Germinal center (tissue), 1 donor: ENCODE measurements at places on chromosomes 7 and 10.
A peak's percentile ranks its signal among the peaks of the same experiment; 100 is the strongest.

DNA sequence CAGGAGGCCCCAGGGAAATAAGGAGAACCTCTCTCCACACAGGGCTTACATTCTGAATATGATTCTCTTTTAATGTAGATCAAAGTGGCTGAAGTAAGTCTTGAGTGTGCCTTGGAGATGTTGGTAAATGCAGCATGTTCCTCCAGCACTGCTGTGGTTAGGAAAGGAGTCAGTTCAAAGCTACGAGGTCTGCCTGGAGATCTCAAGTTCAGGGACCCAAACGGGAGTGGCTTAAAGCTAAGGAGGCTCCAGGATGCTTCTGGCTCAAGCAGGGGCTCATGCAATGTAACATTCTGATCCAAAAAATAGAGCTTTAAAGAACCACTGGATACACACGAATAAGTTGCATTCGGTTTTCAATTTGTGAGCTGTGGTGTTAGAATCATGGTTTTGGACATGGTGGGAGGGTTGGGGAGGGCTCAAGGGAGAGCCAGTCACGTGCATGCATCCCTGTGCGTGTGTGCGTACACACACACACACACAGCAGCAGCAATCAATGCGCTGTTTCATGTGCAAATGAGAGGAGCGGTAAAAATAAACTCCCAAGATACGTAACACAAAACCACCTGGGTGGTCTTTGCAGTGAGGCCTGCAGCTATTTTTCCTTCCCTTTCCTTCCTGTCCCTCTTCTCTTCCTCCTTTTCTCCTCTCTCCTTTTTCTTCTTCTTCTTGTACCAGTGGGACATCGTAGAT is 70.5 kb downstream of the AOAH start:
- DNase-seq, result no peak

DNA sequence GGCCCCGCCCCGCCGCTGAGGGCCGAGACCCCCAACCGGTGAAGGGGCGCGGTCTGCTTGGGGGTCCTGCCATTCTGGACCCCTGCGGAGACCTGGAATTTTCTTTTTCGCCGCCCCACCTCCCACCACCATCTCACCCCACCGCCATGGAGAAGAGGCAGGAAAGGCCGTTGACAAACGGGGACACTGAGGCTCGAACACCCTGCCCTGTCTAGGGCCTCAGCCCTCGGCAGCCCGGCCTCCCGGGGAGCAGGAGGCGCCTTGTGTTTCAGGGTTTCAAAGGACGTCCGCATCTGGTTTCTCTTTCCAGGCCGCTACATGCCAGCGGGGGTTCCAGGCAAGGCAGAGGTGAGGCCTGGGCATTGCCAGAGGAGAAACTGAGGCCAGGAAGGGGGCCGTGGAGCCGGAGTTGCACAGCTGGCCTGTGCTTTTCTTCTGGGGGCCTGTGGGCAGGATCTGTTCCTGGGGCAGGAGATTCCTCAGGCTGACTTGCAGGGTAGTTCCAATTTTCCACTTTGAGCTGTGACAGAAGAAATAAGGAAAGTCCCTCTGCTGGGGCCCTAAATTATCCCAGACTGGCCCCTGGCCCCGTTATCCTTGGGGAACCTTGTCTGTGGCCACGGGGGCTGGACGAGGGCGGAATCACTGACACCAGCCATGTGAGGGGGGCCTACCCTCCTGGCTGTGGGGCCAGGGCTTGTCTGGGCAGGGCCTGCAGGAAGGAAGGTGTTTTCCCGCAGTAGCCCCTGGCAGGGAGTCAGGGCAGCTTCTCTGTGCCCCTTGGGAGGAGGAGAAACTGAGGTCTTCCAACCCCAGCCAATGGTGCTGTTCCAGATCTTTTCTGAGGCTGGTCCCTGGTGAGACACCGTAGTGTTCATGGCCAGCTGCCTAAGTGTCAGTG is 900 bp upstream of the MICALL2 start:
- DNase-seq, result peak; percentile 24

- DNase-seq, result no peak
Observed at GRCh38 chr10:132786884-132787494, 1.0 kb upstream of the NKX6-2 start.

GRCh38 chr10:59281861-59282260 is 80.5 kb downstream of the FAM13C start:
- no peak for DNase-seq

DNA sequence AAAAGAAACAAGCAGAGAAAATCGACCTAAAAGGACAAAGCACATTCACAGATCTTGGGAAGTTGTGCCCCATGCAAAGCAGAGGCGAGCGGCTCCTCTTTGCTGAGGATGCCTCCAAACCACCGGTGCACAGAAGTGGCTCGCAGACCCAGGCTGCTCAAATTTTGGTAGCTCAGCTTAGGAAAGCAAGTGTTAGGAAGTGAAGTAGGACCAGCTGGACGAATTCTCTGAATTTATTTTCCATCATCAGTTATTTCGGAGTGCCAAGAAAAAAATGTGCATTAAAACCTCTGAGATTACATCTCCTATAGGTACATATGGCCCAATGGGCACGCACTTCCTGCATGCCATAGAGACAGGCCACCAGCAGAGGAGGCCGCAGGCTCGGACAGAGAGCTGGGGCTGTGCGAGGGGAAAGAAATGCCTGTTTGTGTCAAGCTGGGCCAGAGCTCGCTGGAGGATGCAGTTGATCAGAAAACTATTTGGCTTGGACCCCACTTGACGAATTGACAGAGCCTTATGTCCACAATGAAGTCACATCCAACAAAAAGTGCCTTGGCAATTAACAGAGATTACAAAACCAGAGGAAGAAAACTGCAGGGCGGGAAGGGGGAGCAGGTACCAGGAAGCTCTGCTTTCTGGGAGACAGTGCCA is 122.3 kb upstream of the LYZL2 start:
- peak; percentile 60 for DNase-seq

GRCh38 chr7:8214244-8214824 is 47.6 kb downstream of the ICA1 start:
- DNase-seq, result no peak

GRCh38 chr7:151380199-151381097 is 29.4 kb downstream of the WDR86 start:
- DNase-seq, result no peak

- no peak for DNase-seq
Observed at GRCh38 chr7:27459021-27459730, 203.5 kb downstream of the HIBADH start.

GRCh38 chr10:62048919-62049623 is 147.6 kb downstream of the ARID5B start:
- no peak for DNase-seq

DNA sequence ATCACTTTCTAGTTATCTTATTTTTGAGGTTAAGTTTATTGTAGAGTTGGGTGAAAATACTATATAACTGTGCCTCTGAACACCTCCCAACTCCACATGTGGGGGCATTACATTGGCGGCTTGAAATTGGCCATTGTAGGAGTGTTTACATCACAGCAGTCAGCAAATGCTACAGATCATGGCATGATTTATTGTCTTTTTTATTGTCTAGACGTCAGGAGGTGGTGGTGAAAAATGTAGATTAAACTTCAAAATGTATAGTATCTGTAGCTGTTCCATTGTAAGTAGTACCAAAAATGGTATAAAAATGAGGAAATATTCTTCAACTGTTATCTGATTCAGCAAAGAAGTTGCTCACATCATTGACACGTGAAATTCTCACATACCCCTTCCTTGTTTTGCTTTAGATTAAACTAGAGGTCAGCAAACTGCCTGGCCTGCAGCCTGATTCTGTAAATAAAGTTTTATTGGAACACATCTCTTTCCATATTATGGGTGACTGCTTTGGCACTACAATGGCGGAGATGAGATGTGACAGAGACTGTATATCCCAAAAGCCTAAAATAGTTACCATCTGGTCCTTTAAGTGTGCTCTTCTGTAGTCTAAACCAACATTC is 35.0 kb downstream of the TAF3 start:
- no peak for DNase-seq

DNA sequence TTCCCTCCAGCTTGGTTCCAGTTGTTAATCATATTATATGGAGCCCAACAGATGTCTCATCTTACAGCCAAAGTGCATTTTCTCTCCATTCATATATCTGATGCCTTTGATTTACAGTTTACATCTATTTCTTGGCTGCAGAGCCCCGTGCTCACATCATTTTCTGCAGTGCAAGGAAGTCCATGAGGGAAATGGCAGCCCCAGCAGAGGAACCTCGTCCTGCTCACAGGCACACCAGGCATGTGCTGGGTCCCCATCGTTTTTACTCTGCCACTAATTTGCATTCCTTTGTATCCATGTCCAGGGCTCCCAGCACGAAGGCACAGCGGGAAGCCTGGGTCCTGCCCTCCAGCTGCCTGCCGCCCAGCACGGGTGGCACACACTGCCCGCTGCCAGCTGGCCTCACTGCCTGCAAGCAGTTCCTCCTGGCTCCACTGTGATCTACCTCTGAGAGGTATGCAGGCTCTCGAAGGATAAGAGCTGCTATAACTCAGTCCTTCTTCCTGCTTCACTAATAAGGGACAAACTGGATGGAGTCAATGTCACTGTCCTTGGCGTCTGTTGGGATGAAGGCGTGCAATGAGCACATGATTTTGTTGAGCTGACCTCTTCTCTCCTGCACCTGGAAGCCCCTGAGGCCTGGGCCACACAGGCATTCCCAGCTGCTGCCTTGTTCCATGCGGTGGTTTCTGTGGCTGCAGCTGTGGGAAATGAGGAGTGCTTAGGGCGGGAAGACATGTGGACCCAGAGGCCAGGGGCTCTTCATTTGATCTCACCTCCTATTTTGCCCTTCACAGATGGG is 583.6 kb upstream of the MGMT start:
- no peak for DNase-seq

DNA sequence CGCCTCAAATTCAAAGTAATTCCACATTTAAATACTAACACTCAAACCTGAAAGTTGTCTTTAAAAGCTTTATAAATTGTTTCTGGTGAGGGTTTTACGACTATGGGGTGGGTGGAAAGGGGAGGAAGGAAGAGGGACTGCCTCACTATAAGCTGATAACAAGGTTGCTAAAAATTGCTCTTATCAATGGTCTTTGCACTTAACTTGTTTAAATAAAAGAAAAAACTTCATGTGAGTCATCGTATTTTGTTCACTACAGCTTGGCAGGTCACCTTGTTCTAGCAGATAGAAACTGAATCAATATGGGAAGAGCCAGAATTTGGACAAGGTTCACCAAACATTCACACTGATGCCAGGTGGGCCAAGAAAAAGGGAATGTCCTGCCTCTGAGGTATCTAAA is 129.2 kb downstream of the TES start:
- no peak for DNase-seq

DNA sequence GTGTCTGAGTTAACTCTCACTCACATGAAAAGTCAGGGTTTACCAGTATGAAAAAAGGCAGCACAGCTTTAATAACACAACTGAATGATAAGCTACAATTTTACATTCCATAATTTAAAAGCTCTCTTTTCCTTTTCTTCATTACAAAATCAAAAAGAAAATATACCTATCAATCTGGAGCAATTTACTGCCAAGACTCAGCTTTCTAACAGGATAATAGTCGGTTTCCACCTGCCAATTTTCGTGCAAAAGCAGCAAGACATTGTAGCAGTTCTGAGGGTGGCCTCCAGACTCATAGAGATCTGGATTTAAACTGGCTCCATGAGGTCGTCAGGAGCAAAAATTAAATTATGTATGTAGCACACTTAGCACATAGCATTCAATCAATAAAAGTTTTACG is 191.0 kb downstream of the GLI3 start:
- DNase-seq, result no peak

GRCh38 chr7:7681936-7682329 is 36.5 kb downstream of the RPA3 start:
- DNase-seq, result no peak

DNA sequence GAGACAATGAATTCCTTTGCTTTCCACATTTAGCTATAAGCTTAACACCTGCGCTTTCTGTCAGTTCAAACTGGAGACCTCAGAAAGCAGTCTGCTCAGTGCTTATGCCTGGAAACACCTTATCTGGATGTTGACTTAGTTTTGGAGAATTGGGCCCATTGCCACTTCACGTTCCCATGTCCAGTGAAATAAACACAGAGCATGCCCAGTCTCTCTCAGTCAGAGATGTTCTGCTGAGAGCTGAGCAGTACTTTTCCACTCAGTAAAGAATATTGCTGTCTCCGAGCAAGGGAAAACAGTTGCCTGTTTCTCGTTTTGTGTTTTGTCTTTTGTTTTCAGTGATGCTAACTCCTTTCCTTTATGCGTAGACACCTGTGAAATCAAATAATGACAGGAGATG is 83.2 kb upstream of the PRR15 start:
- DNase-seq, result no peak

DNA sequence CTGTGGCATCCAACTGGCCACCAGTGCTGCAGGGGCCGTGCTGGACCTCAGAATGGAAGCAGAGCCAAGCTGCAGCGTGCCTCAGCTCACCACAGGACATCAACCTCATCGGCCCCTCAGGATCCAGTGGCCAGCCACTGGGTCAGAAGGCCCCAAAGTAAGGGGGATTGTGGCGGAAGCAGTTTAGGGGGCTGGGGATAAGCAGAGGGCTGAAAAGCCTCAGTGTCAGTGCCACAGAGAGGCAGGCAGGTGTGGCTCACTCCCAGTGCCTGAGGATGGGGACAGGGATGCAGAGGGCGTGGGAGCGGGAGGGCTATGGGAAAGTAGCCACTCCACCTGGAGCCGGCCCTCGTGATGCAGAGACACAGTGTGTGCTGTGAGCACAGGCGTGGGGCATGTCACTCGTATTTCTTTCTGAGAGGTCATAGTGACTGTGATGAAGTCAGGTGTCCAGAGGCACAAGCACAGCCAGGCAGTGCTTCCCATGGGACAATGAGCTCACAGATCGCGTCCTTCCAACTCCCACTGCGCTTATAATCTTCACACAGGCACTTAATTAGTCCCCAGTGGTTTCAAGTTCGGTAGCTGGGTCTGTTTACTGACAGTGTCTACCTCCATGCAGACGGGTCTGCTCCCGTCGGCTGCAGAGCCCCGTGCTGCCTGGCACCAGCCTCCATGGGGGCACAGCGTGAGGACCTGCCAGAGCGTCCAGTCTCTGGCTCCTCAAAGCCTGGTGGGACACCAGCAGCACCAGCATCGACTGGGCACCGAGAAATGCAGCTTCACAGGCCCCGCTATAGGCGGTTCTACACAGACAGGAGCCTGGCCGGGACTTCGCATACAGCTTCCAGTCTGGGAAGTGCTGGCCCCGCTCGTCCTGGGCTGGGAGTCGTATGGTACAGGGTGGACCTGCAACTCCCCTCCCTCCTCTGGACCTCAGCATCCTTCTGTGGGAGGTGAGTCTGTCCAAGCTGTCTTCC is 42.9 kb upstream of the CNPY1 start:
- DNase-seq, result no peak

- no peak for DNase-seq
Observed at GRCh38 chr7:40489844-40490602, 355.2 kb downstream of the SUGCT start.

DNA sequence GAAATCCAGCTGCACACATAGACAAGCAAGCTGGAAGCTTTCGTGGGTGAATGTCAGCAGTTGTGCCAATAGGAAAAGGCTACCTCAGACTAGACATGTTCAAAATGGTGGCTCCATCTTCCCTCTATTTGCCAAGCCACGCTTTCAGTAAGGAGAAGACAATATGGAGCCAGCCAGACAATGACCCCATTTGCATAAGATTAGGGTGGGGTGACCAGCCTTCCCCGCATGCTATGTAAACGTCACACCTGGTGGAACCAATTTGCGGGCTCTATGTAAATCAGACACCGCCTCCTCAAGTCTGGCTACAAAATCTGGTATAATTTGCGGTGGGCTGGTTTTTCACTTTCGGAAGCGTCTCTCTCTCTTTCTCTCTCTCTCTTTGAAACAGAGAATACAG is 297.4 kb upstream of the PCDH15 start:
- no peak for DNase-seq
